ENCODE measurements at places on chromosomes 6 and 20. TPM values are rescaled to one million over a fixed set of nuclear protein-coding genes. Genes with fewer than 3 reads are reported as not detected.

DNA sequence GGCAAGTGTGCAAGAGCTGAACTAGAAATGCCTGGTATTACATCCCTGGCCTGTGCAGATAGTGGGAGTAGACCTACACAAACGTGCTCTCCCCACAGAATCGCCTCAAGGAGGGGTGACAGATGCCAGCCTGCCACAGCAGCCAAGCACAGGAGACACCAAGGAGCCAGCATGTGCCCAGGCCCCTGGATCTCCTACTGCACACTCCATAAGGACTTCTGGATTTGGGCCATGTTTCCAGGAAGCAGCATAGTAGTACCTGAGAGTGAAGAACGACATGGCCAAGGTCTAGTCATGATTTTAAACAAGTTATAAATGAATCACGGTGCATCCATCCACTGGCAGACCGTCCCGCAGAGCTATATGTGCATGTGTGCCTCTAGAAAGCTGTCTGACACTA is 232.2 kb downstream of the SYNDIG1 start:
- H3K4me3 ChIP-seq = no peak overlapping the region
- DNase-seq = no peak
- H3K27ac ChIP-seq = no peak overlapping the region
- no peaks in the 10 kb centered on the region for H3K27me3 ChIP-seq
- H3K4me1 ChIP-seq = no peaks in the 10 kb centered on the region
- H3K36me3 ChIP-seq = no peaks in the 10 kb centered on the region

- H3K4me1 ChIP-seq = no peaks in the 10 kb centered on the region
- H3K36me3 ChIP-seq = no peaks in the 10 kb centered on the region
- H3K4me3 ChIP-seq = no peak overlapping the region
- H3K27me3 ChIP-seq = no peaks in the 10 kb centered on the region
- DNase-seq = no peak
Observed at GRCh38 chr6:95094751-95095663, 482.3 kb upstream of the MANEA start.

Gene LY6G6C
- total RNA-seq = not detected

Gene SRSF12
- total RNA-seq = not detected

Measured in CD4-positive, alpha-beta T cell (primary cell).